ENCODE measurements at places on chromosomes 3 and 15.
A peak's percentile ranks its signal among the peaks of the same experiment; 100 is the strongest.

- DNase-seq, result no peak
Measured at GRCh38 chr15:62249501-62249900, 84.4 kb upstream of the C2CD4B start.

DNA sequence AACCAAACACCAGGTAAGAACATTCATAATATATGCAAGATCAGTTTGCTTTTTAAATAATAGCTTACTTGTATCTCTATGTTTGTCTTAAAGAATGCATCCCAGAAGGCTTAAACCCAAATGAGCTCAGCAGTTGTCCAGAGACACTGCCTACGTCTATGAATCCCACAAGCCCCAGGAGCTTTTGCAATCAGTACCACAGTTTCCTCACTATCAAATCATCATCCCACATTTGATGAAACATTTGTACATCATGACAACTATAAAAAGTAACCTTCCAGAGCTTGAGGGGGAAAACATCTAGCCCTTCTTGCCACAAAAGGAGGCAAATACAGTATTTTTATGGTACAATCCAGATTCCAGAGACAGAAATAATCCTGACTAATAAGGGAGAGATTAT, 63.7 kb downstream of the ATP8B4 start:
- DNase-seq, result no peak

DNA sequence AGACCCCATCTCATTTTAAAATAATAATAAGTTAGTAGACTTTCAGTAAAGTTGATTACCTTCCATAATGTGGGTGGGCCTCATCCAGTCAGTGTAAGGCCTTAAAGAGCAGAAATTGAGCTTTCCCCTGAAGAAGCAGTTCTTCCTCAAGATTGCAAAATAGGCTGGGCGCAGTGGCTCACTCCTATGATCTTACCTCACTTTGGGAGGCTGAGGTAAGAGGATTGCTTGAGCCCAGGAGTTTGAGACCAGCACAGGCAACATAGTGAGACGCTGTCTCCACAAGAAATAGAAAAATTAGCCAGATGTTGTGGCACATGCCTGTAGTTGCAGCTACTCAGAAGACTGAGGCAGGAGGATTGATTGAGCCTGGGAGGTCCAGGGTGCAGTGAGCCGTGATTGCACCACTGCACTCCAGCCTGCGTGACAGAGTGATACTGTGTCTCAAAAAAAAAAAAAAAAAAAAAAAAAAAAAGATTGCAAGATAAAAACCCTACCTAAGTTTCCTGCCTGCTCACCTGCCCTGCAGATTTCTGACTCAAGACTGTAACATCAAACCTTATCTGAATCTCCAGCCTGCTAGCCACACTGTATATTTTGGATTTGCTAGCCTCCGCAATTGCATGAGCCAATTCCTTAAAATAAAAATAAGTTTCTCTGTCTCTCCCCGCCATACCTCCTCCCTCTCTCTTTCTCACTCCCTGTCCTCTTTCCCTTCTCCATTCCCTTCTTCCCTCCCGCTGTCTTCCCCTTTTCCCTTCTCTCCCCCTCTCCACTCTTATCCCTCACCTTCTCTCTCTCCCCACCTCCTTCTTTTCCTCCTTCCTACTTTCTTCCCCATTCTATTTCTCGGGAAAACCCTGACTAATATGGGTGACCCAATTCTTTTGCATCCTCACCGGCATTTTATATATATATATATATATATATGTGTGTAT, 16.9 kb downstream of the KLHL18 start:
- no peak for DNase-seq

DNA sequence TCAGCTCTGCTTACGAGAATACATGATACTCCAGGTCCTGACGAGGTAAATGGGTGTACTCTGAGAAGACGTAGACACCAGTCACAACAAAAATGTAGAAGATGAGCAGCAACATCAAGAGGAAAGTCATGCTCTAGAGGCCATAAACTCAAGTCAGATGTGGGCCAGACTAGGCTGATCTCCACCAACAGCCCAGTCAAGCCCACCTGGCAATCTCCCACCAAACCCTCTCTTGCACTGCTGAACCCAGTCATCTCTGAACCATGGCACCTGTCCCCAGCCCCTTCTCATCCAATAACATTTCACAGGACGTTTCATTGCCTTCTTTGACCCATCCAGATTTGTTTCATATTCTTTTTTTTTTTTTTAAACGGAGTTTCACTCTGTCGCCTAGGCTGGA, 10.8 kb upstream of the PDIA3 start:
- no peak for DNase-seq

GRCh38 chr15:89575656-89576416, 567 bp downstream of the TICRR start:
- DNase-seq, result peak; percentile 13

Data from CD4-positive, alpha-beta T cell treated with Interleukin-21 for 1 hour (primary cell).